SK-N-SH (cell line): ENCODE measurements at places on chromosomes 2 and 18. TPM values are rescaled to one million over a fixed set of nuclear protein-coding genes. Genes with fewer than 3 reads are reported as not detected.

- no peak overlapping the region for H3K27ac ChIP-seq
- H3K4me3 ChIP-seq: no peak overlapping the region
- no peaks in the 10 kb centered on the region for H3K27me3 ChIP-seq
- H3K4me1 ChIP-seq: no peaks in the 10 kb centered on the region
- DNase-seq: no peak
Observed at GRCh38 chr2:115443539-115444185, 1001.2 kb downstream of the DPP10 start.

DNA sequence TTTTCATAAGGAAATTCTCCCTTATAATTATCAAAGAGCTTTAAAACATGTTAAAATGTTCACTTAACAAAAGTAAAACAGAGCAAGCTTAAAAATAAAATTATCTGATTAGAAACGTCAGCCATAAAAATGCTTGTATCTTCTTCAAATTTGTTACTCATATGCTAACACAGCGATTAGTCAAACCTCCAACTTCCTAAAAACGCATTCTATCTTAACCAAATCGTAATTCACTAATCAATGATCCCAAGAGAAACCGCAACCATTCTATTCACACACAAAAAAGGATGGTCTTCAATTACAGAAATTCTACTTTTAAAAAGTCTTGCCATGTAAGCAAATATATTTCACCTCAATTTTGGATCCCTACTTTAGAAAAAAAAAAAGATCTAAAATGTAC lies 1.9 kb downstream of the STK17B start:
- no peak for DNase-seq
- peaks cover 5% of the 10 kb centered on the region for H3K4me1 ChIP-seq
- H3K27ac ChIP-seq: no peak overlapping the region
- H3K27me3 ChIP-seq: no peaks in the 10 kb centered on the region
- H3K36me3 ChIP-seq: peaks cover 2% of the 10 kb centered on the region

- H3K27ac ChIP-seq: peak overlapping the region; percentile 99
- no peak for DNase-seq
- H3K36me3 ChIP-seq: 0 out of 2 replicates have a peak, but pooled peaks cover 6% of the 10 kb centered on the region
- no peaks in the 10 kb centered on the region for H3K27me3 ChIP-seq
- H3K4me1 ChIP-seq: peaks cover 66% of the 10 kb centered on the region
Observed at GRCh38 chr2:9310798-9311197, 104.2 kb downstream of the ASAP2 start.

DNA sequence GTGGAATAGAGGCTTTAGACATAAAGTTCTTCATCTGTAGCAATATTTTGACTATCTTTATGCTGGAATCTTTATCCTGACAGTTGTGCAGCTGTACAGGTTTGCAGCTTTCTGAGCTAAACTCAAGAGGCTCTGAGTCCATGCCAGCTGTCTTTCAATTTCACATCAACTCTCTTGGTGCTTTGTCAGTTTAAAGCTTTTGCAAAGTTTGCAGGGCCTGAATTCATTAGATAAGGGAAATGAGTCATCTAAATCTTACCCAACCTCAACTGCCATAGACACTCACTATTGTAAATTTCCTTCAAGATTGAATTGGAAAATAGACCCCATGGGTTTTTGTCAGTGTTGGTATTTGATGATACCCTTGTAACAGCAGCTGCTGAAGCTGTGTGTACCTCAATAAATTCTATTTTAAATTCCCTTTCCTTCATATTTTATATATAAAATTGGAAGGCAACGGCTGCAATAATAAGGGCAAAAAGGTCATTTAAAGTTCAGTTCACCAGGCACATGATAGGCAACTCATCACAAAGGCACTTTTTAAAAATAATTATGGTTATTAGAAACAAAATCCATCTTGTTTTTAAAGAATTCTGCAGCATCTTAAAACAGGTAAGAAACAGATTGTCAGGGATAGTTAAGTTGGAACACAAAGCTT lies 169.9 kb upstream of the SLC39A10 start:
- H3K36me3 ChIP-seq: no peaks in the 10 kb centered on the region
- H3K27ac ChIP-seq: peak overlapping the region; percentile 86
- no peaks in the 10 kb centered on the region; the same call in none of the 2 replicates for H3K4me1 ChIP-seq
- H3K27me3 ChIP-seq: no peaks in the 10 kb centered on the region

DNA sequence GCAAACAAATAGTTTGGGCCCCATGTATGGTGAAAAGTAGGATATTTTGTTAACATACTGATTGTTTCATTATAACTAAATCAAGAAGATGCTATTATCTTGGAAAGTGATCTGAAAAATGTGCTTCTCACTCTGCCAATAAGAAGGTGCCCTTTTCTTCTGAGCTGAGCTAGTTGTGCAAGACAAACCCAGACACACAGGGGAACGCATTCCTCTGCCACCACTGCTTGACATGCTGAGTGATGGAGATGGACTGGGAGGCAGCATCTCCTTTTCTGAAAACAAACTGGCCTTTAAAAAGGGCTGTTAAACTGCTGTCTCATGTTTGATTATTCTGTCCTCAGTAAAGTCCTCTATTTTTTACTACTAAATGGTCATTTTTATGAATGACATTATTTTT lies 1989.9 kb upstream of the CELF4 start:
- no peaks in the 10 kb centered on the region for H3K27me3 ChIP-seq
- H3K4me1 ChIP-seq: no peaks in the 10 kb centered on the region
- H3K36me3 ChIP-seq: no peaks in the 10 kb centered on the region
- DNase-seq: no peak

The RGPD4 gene
- polyA plus RNA-seq: 0.02 TPM in 1 of 2 replicates, not detected in the other

The DQX1 gene
- 1.6 and 1.8 TPM in 2 replicates for polyA plus RNA-seq
